ENCODE measurements at places on chromosomes 11 and 22.

- no peak for DNase-seq
Observed at GRCh38 chr22:42678894-42679293, 29.7 kb upstream of the CYB5R3 start.

GRCh38 chr11:357582-357981 lies 11.7 kb upstream of the B4GALNT4 start:
- DNase-seq = no peak

GRCh38 chr11:31422703-31423102 lies 53.0 kb downstream of the DNAJC24 start:
- no peak for DNase-seq

- DNase-seq = peak; percentile 50
Observed at GRCh38 chr11:13891911-13892310, 70.6 kb upstream of the SPON1 start.

DNA sequence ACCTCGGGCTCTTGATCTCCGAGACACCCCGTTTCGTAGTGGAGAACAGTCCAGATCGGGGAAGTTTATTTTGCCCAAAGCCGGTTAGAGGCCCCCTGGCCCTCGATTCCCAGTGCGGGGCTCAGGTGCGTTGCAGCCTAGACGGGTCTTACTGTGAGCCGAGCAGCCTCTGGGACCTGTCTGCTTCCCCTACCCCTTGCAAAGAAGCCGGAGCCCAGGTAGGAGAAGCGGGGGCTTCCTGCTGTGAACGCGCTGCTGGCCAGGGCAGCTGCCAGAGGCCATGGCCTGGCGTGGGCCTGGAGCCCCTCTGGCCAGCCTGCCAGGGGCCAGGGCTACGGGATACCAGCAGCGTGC lies 621 bp downstream of the TSPO start:
- DNase-seq = no peak

GRCh38 chr22:49483946-49484345 lies 343.7 kb downstream of the BRD1 start:
- no peak for DNase-seq

Measured in NCI-H1105 (cell line).